ENCODE measurements at places on chromosomes 11 and 22. TPM values are rescaled to one million over a fixed set of nuclear protein-coding genes. Genes with fewer than 3 reads are reported as not detected.

DNA sequence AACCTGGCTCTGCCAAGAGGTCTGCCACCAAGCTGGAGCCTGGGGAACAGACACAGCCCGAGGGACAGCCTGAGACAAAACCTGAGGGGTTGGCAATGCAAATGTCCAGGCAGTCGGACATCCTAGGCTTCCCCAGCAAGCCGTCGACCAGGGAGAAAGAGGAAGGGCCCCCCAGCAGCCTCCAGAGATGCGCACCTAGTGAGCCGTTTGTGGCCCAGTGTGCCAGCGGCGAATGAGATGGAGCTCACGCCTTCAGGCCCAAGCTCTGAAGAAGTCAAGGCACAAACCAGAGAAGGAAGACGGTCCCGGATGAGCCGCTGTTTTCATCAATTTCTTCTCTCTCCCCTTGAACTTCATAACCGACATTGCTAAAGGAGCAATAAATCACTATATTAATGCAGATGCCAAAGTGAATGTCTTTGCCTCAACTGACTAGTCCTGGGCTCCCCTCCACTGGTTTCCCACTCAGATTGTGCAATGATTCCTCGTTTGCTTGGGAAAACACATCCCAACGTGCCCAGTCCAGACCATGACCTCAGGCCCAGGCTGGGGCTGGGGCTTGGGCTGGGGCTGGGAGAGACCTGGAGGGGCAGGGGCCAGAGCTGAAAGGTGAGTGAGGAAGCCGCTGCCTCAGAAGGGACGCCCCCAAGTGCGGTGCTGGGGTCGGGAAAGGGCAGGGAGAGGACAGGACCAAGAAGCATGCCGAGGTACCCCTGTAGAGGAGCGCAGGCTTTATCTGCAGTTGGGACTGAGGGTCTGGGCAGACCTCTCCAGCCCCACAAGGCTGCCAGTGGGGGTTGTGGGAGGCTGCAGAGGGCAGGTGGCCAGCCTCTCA, 3.5 kb upstream of the DGCR2 start:
- no peak for DNase-seq

- DNase-seq, result no peak
Measured at GRCh38 chr11:21190181-21190580, 520.8 kb downstream of the NELL1 start.

DNA sequence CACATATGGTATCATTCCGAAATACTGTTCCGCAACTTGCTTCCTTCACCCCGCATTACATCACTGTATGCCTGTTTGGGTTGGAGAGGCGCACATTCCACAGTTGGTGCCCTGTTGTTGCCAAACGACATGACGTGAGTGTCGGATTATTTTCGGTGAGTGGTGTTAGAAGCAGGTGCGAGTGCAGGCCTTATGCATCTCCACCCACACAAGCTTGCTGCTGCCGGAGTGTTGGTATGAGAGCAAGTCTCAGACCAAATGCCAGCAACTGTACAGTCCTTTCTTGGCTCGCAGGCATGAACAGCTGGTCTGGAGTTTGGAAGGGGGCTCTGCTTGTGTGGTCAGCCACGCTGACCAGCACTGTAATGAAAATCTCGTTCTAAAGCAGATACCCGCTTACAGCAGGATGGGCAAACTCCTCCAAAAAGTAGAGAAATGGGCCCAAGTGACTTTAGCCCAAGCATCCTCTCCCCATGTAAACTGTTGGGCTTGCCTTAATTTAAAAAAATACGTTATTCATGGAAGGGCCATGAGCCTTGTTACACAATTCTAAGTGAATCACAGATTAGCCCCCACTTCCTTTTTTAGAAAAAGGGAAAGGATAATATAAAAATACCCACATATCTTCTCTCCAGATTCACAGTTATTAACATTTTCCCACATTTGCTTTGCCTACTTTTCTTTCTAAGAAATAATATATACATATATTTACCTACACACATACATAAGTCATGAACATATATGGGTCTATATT, 48.7 kb upstream of the OR9Q1 start:
- DNase-seq, result peak; percentile 57

DNA sequence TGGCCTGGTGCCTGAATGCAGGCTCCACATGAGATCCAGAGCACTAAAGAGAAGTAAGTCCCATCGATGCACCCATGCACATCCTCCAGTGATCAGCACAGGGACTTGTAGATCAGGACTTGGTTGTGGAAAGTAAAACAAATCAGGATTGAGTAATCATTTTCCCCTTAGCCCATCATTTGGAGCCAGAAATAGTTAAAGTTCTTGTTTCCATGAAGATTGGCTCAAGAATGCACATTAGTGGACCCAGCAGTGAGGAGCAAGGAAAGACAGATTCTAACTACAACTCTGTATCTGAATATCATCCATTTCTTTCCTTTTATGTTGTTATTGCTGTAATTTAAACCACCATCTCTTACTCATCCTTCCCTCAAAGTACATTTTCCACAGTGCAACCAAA, 19.1 kb downstream of the CCDC83 start:
- peak; percentile 45 for DNase-seq

DNA sequence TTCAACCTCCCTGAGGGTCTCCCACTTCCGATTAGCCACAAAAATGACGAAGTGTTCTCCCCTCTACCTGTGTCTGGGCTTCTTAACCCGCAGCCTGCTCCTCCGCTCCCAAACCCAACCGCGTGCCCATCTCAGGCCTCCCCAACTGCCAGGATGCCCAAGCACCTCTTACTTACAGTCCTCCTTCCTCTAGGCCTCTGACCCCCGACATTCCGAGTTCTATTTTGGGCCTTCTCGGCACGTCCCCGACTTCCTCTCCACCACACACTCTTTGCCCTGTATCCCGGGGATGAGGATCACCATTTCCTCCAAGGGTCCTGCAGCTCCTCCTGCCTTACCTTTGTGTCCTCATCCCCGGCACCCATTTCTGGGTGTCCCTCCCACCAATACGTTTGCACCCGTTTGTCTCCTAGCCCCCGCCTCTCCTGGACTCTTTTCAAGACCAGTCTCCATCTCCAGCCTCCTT, 388 bp upstream of the MUS81 start:
- DNase-seq, result peak; percentile 57

DNA sequence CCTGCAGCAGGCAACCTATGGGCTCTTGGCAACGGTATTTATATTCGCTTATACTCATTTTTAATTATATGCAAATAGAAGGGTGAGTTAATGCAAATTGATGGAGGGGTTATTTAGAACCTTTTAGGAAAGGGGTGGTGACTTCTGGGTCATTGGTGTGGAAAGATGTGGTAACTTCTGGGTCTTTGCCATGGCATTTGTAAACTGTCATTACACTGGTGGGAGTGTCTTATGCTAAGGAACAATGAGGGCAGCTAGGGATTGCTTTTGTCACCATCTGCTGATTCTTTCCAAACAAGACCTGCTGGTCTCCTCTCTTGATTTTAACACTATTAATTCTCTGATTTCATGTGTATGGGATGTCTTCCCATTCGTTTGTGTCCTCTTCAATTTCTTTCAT, 11.7 kb upstream of the KAT5 start:
- DNase-seq, result no peak

DNA sequence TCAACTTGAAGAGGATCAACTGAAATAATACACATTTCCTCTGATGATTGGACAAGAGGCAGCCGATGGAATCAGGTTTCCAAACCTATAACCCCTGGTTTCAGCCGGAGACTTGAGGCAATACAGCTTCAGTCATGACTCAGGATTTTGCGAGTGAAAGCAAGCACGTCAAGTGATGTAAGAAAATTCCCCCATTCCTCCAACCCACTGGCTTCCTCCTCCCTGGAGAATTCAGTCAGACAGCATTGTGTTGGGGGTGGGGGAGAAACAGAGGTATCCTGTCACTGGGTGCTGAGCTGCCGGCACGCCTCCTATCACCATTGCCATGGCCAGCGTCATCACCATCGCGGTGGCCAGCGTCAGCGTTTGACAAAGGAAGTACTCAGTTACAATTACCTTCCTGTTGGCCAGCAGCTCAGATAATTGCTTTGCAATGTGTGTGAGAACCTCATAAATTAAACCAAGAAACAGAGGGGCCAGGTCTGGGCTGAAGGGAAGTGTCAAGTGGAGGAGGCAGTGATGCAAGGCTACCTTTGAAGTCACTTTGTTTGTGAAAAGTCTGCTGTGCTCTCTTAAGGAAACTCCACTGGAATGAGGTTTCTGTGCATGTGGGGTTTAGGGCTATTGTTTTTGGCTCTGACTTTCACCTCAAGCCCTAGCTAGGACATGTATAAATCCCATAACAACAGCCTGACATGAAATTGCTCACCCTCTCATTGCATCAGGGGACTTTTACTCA, 50.2 kb downstream of the LIF start:
- peak; percentile 100 for DNase-seq

DNA sequence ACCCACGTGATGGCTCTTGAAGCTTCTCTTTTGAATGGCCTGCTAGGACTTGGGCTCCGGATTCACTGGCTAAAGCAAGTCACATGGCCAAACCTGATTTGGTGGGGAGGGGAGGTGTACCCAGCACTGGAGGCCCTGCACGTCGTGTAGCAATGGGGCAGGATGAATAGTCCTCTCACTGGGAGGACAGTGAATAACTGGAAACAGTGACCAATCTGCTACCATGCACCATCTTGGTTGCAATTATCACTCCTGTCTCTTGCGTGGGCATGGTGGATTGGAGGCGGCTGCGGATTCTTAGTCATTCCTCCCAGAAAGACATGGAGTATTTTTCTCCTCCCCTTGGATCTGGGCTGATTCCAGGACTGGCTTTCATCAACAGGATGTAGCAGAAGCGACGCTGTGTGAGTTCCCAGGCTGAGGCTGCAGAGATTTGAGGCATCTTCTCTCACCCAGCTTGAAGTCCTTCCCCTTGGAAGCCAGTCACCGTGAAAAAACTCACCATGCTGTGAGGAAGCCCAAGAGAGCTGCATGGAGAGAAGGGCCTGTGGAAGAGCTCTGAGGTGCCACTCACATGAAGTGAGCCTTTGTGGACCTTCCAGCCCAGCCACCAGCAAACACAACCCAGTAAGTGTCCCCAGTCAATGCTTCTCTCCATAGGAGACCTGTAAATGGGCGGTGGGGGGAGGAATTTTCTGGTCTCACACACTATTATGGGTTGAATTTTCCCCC, 70.4 kb downstream of the IGLL1 start:
- peak; percentile 20 for DNase-seq

DNA sequence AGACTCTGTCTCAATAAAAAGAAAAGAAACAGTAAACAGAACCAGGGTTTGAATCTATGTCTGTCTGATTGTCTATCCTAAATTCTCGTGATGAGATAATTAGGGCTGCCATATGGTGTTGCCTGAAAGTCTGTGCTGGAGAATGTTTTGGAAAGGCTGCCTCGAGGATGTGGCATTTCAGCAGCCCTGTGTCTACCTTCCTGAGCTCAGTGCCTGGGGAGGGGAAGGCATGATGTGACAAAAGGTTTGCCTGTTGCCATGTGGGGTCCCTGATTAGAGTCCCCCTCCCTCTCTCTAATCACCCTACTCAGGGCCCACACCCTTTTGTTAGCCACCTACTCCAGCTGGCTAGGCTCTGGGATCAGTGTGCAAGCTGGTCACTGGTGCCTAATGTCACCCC, 15.2 kb downstream of the CD82 start:
- DNase-seq, result no peak

GRCh38 chr11:58024601-58025091, 965 bp downstream of the OR9Q1 start:
- peak; percentile 83 for DNase-seq

DNA sequence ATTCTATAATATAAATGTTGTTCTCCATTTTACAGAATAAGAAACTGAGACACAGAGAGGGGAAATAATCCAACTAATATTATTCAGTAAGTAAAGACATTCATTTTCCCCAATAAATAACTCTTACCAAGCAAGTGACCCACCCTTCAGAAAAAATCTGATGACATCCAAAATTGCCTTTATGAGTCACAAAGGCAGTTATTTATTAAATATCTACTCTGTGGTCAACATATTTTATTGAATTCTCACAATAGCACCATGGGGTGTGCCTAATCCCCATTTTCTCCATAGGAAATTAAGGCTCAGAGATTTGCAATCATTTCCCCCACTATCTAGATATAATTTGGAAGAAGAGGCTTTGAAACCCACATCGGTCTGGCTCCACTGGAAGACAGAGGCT, 161.5 kb upstream of the ISX start:
- no peak for DNase-seq

GRCh38 chr22:37193629-37194191, 5.7 kb upstream of the C1QTNF6 start:
- DNase-seq, result no peak

DNA sequence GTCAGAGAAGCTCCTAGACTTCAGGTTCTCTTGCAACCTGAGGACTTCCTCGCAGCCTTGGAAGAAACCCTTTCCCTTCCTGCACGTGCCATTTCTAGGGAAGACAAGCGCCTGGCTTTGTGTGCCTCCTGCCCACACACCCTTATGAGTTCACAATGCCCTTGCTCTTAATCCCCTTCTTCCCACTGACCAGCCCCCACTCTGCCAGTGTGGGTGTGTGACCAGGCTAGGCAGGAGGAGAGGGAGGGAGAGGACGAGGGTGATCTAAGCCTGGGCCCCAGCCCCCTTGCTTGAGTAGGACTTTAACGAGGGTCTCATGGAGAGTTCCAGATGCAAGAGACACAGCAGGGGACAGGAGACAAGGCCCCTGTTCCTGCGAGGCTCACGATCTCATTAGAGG, 30.2 kb downstream of the TP53I11 start:
- no peak for DNase-seq

- peak; percentile 85 for DNase-seq
Measured at GRCh38 chr11:74739546-74740270, 8.5 kb upstream of the CHRDL2 start.

- DNase-seq, result peak; percentile 32
Measured at GRCh38 chr22:31626427-31627150, 35.4 kb downstream of the PISD start.

The MS4A7 gene
- polyA plus RNA-seq, result not detected

The KIRREL3 gene
- 17.5 TPM for polyA plus RNA-seq

The VSTM5 gene
- 0.16 TPM for polyA plus RNA-seq

The KCNK4 gene
- polyA plus RNA-seq, result 0.13 TPM

The OR8A1 gene
- polyA plus RNA-seq, result not detected

The ZNF70 gene
- polyA plus RNA-seq, result 1.0 TPM

The DEAF1 gene
- 31.7 TPM for polyA plus RNA-seq

The STK33 gene
- not detected for polyA plus RNA-seq

The LDHAL6A gene
- polyA plus RNA-seq, result 0.09 TPM

The PDE2A gene
- 1.0 TPM for polyA plus RNA-seq

All from GM23248 (cell line).